ENCODE measurements at places on chromosomes 5 and 9.
A peak's percentile ranks its signal among the peaks of the same experiment; 100 is the strongest.

- no peak for DNase-seq
Measured at GRCh38 chr9:121944711-121945191, 148.4 kb downstream of the TTLL11 start.

DNA sequence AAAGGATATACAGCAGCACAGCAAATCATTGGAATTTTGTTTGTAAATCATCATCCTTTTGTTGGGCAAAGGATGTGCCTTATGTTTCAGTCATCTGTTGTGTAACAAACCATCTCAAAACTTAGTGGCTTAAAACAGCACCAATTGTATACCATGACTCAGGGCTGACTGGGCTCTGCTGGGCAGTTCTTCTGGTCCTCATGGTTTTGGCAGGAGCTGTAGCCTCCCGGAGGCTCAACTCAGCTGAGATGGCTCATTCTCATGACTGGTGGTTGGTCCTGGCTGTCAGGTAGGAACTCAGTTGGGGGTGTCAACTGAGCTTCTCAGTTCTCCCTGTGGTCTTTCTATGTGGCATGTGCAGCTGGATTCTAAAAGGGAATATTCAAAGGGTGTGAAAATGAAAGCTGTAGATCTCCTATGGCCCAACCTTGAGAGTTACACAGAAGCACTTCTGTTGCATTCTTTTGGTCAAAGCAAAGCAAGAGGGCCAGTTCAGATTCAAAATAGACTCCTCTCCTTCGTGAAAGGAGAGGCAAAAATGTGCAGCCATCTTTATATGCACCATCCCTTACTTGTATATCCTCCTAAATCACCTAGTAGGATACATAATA, 39.1 kb upstream of the CPEB4 start:
- no peak for DNase-seq

DNA sequence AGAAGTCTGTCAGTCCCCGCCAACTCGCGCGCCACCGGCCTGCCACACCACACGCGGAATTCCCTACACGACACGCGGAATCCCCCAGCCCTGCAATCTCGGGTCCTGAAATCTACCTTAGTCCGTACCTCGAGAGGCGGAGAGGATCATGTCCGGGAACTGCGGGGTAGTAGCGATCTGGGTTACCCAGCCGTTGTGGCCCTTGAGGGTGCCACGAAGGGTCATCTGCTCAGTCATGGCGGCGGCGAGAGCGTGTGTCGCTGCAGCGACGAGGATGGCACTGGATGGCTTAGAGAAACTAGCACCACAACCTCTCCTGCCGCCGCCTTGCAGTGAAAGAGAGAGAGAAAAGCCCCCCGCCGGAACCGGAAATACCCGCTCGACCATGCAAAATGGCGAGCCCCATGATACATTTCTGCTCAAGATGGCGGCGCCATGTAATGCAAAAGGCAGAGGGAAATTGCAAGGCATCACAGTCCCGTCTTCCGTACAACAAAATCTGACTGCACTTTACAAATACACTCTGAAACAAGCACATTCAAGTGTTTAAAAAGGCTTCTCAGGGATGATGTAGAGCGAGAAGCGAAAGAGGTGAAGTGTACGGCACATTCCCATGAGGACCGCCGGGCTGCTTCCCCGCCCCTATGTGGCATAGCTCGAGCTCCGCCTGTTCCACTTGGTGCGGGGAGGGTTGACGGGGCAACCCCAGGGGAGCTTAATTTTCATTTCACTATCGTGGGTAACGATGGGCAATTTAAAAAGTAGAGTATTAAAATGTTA, at the start of gene RACK1:
Gene RACK1, minus strand, starts transcription at position 343 of the 780 bp plus-strand sequence. Its CDS starts 106 bp downstream, at position 237.
- DNase-seq: peak; percentile 79

DNA sequence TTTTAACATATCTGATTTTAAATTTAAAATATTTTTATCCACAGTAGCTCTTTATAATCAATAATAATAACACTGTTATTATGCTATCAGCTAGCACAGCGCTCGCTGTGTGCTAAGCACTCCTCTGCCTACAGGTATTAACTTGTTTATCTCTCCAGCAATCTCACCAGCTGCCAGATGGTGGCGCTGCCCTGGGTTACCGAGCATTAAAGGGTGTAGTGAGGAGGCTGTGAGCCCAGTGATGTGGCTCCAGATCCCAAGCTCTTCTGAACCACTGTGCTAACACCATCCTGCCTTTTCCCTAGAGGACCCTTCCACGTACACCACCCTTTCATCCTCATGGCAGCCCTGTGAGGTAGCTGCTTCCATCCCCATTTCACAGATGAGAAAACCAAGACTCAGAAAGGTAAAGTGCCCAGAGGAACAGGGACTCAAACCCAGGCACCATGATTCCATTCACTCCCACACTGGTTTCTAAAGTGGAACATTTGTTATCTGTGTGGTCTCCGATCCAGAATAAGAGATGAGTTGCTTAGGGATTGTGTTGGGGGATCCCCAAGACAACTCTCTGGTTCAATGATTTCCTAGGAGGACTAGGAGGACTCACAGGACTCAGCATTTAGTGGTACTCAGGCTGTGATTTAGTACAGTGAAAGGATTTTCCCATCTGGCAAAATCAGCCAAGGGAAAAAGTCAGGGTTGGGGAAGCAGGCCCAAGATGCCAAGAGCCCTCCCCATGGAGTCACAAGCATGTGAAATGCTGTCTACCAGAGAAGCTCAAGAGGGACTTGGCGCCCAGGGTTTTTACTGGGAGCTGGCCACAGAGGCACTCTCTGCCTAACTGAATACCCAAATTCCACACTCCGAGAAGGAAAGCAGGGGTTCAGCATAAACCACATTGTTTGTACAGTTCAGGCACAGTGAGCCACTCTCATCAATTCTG, 7.0 kb downstream of the IGFBPL1 start:
- DNase-seq: no peak

GRCh38 chr9:103037508-103038477, 42.7 kb downstream of the CYLC2 start:
- DNase-seq: peak; percentile 20
